ENCODE measurements at places on chromosomes 3 and 15. TPM values are rescaled to one million over a fixed set of nuclear protein-coding genes. Genes with fewer than 3 reads are reported as not detected.

ANKDD1A gene
- 1.9 TPM for total RNA-seq

DNA sequence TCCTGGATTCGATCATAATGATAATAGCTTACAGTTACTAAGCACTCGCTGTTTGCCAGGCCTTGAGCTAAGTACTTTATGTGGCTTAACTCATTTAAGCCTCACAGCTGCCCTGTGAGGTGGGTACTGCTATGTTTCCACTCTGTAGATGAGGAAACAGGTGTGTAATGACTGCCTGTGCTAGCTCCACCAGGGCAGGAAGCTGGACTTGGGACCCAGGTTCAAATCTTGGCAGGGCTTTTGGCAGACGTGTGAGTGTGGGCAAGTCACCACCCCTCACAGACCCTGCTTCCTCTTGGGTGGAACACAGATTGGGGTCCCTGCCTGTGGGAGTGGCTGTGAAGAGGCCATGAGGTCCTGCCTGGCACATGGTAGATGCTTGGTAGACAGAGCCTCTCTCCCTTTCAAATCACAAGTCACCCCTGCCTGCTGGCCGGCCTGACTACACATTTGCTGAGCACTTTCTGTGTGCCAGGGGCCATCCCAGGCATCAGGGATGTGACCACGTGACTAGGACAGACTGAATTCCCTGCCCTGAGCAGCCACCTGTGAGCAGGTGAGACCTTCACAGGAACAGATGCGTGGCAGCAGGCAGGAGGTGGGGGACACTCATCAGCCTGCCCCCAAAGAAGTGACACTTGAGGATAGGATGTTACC, 3.7 kb downstream of the EFCC1 start:
- DNase-seq: peak; percentile 52

- no peak for DNase-seq
Observed at GRCh38 chr3:64188810-64189560, 36.3 kb downstream of the PRICKLE2 start.

DNA sequence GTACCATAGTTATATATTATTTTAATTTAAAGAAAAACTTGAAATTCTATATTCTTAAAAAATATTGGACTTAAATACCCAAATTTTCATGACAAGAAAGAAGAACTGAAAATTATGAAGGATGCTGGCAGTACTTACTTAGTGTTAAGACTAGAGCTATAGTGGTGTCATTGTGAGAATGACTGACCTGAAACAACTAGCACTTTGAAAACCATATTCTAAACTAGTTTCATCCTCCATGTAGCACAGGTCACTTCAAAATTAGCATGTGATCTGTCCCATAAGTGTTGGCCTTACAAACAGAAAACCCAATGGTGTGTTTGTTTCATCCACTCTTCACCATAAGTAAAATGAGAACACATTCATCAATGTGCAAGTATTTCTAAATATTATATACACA, 208.6 kb downstream of the ZIC4 start:
- DNase-seq: no peak
